ENCODE measurements at places on chromosomes 1 and 21.

DNA sequence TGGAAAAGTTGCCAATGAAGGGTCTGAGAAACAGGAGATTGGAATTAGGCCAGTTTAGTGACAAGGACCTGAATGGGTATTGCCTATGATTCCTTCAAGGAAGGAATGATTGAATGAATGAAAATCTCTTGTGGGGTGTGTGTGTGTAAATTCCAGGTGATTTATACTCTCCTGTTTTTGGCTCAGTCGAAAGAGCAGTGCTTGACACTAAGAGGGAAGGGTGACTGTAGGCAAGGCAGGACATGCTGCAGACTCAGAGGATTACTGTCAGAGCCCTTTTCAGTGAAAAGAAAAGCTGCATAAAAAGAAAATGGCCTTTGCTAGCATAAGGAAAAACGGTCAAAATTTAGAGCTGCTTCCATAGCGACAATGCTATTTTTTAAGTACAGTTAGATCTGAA lies 30.1 kb downstream of the C1orf21 start:
- no peak for DNase-seq

DNA sequence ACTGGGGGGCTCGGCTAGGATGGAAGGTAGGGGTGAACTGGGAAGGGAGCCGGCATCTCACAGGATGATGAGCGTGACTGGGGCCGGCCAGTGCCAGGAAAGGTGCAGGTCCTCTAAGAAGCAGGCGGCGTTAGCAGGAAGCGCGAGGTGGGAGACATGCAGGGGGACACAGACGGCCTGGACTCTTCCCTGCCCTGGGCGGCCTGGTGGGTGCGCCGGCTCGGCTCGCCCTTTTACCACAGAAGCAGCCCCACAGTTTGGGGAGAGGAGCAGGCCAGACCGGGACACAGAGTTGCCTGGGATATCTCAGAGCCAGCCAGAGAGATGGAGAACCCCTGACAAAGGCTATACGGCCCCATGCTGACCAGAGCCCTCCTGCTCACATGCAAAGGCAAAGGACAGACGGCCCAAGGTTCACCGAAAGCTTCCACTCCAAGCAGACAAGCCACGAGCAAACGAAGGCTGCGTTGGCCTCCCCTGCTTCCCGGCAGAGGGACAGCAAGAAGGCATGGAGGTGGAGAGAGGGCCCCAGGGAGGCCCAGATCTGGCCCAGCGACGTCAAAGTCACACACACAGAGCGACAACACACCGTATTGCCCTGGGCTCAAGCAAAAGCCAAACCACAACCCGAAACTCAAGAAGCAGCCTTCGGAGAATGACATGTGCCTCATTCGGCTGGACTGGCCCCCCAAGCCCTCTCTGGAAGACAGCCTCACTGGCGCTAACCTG lies 14.9 kb upstream of the ALDH4A1 start:
- DNase-seq = no peak

DNA sequence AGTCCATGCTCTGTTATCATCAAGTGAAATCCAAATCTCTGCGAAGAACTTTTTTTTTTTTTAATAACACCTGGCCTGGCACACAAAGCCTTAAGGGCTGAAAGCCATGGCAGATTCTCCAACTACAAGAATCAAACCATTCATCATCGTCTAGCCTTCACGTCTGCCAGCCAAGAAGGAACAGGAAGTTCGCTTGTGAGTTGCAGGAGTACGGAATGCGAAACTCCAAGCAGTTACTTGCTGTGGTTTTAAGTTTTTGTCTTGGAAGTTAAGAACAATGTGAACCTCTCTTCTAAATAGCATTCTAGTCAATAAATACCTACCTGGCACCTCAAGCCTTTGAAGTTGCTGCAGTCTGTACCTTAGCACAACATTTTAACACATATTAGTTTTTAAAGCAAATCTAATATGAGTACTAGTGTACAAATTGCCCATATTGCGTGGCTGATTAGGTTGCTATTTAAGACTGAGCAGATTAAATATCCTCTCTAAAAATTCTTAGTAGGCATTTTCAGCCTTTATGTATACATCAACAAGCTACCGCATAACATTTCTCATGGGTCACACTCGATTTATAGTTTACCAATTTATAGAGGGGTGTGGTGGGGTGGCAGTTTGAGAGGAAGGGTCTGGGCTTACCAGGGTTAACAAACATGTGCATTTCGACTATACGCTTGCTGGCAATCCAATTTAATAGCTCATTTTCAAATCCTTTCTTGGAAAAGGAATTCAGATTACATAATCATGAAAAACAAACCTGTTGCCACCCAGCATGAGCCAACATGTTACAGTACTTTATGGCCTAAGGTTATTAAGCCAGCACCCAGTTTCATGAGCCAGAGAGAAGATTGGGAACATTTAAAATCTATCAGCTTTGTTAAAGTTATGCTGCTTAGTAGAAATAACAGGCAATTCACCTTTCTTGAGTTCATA lies 22.2 kb upstream of the PTPN14 start:
- no peak for DNase-seq

- DNase-seq = no peak
These were observed 16.1 kb downstream of the TP53BP2 start for GRCh38 chr1:223829678-223830077.

GRCh38 chr21:31879241-31879650 lies 6.4 kb downstream of the HUNK start:
- DNase-seq = no peak

DNA sequence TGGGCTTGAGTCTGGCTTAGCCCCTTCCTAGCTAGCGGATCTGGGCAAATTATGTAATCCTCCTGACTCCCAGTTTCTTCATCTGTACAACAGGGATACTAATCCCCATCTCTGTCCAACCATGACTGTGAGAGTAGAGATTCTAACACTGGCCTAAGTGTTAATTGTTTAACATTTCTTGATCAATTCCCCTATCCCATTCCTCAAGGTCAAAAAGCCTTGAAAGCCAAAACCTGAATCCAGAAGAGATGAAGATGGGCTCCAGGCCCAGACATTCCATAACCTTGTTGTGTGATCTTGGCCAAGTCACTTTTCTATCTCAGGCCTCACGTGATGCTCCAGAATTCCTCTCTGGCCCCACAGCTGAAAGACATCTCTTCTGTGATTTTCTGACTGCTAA lies 18.8 kb upstream of the PHLDA3 start:
- DNase-seq = no peak

GRCh38 chr1:82225421-82226185 lies 424.9 kb downstream of the ADGRL2 start:
- no peak for DNase-seq

DNA sequence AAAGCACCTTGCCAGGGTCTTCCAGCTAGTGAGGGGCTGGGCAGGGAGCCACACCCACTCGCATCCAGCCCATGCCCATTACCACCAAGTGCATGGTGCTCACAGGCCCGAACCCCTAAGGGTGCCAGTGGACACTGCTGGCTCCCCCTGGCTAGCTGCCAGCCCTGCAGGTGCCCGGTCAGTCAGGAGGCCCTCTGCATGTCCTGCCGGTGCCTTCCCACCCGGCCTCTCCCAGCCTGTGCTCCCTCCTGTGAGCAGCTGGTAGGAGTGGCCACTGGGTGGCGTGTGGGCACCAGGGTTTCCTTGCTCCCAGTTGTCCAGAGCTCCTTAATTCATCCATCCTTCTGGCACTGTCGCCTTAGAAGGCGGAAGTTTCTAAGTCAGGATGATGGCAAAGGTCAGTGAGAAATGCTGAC lies 33.4 kb downstream of the QSOX1 start:
- DNase-seq = no peak

GRCh38 chr1:2431103-2431502 lies 18.7 kb upstream of the PEX10 start:
- DNase-seq = no peak

- no peak for DNase-seq
These were observed 144.7 kb downstream of the ZNF281 start for GRCh38 chr1:200265104-200265503.

DNA sequence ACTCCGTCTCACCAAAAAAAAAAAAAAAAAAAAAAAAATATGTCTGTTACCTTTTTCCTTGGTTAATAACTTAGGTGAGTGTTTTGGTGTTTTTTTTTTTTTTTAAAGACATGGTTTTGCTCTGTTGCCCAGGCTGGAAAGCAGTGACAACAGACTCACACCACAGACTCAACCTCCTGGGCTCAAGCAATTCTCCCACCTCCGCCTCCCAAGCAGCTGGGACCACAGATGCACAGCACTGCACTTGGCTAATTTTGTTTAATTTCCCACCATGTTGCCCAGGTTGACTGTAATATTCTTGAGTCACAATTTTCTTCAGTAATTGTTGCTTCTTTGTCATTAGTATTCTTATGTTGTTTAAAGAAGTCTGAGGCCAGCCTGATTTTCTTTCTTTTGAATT lies 149.2 kb upstream of the SYT6 start:
- DNase-seq = no peak

DNA sequence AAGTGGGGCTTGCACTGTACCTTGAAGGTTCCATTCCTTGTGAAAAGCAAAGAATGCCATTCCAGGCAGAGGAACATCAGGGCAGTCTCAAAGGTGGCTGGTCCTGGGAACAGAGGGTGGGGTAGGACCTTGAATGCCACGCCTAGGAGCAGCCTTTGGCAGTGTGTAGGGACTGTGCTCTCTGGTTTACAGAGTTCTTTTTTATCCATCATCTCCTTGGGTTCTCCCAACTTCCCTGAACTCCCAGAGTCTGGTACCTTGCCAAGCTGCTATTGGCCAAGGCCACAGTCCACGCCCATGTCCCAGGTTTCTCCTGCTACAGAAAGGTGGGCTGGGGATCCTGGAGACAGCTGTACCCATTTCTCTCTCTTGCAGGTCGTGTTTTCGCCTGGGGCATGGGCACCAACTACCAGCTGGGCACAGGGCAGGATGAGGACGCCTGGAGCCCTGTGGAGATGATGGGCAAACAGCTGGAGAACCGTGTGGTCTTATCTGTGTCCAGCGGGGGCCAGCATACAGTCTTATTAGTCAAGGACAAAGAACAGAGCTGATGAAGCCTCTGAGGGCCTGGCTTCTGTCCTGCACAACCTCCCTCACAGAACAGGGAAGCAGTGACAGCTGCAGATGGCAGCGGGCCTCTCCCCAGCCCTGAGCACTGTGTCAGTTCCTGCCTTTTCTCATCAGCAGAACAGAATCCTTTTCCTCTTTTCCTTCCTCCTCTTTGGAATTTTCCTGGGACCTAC lies 15.3 kb upstream of the TRNAU1AP start:
- DNase-seq = no peak

- no peak for DNase-seq
These were observed 28.2 kb upstream of the IKBKE start for GRCh38 chr1:206442101-206442500.

DNA sequence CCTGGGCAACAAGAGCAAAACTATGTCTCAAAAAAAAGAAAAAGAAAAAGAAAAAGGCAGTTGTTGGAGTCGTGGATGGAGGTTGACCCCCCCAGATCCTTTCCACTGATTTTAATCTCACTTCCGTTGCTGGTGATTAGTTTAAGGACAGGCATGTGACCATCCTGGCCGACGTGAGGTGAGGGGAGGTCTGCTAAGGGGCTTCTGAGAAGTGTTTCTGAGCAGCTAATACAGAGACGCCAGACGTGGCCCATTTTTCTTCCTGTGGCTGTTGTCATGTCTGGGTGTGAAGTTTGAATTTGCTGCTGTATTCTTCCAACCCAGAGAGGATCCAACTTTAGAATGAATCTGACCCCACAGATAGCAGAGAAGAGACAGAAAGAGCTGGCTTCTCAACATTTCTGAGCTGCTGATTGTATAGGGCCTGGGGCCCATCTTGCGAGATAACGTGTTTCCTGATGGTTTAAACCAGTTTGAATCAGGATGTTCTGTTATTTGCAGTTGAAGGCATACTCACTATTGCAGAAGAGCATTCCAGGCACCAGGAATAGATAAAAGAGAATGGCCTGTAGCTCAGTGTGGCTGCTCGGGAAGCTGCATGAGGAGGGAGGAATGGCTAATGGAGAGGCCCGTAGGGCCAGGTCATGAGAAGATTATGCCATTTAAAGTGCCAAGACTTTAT lies 22.8 kb upstream of the SSBP3 start:
- DNase-seq = no peak

- no peak for DNase-seq
These were observed 38.0 kb upstream of the KCTD3 start for GRCh38 chr1:215529111-215529510.

DNA sequence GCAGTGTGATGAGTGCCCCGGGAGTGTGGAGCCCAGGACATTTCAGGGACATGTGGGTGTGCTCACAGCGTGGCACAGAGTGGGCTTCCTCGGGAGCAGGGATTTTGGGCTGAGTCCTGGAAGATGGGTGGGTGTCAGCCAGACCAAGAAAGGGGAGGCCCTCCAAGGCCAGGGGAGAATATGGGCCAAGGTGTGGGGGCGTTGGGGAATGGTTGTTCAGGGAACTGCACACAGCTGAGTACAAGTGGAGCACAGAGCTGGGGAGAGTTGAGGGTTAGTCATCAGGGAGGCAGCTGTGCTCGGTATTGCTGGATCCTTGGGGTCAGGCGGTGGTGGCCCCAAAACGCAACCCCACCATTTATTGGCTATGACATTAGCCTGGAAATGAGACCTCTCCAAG lies 5.5 kb downstream of the POGK start:
- DNase-seq = no peak

DNA sequence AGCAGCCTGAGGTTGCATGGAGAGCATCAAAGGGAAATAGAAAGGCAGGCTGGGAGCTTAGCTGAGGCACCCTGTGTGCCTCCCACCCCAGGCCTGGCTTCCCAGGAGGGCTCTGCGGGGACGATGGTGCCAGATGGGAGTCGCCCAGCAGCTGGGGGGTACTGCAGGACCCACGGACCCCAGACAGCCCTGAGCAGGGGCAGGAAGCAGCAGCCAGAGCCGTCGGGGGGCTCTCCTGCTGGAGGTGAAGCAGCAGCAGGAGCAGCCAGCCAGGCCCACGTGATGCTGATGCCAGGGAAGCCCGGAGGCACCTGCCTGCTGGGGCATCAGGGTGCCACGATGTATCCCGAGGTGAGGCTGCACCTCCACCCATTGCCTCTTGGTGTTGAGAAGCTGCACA lies 20.4 kb downstream of the RAP1GAP start:
- DNase-seq = no peak

DNA sequence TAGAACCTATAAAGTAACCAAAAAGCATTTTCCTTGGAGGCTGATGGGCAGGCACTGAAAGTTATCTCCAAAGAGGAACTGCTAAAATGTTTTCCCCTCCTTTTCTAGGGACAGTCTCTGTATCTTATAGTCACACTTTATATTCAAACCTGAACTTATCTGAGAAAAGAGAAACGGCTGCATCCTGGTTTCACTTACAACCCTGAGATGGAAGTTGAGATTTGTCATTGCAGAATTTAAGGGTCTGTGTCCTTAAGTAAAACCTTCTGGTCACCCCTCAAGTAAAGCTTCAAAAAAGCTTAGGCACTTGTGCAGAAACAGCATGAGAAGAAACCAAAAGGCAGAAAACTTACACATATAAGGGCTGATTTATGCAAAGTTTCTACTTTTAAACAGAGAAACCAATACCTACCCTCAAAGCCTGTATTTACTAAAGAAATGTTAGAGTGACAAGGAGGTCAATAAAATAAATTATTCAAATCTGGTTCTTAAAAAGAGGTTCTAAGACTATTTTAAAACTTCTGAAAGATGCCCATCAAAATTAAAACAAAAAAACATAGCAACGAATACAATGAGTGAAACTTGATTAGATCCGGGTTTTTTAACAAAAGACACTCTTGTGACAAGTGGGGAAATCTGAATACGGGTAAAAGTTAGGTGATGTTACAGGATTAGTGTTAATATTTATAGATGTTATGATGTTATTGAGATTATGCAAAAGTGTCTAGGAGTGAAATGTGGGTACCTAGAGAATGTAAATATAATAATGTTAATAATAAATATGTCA lies 9.9 kb downstream of the CD58 start:
- DNase-seq = no peak

- no peak for DNase-seq
These were observed 804.1 kb downstream of the USP25 start for GRCh38 chr21:16533692-16534407.

GRCh38 chr1:44453798-44454349 lies 48.8 kb downstream of the RNF220 start:
- no peak for DNase-seq

- DNase-seq = peak; percentile 14
These were observed 132.8 kb downstream of the CLIC6 start for GRCh38 chr21:34801519-34802132.
